Stimulated activated CD4-positive, alpha-beta T cell treated with anti-CD3 and anti-CD28 coated beads, Interleukin-15, amount 100 ng/mL, for 1 hour (primary cell): ENCODE measurements at places on chromosomes 11 and 22.

DNA sequence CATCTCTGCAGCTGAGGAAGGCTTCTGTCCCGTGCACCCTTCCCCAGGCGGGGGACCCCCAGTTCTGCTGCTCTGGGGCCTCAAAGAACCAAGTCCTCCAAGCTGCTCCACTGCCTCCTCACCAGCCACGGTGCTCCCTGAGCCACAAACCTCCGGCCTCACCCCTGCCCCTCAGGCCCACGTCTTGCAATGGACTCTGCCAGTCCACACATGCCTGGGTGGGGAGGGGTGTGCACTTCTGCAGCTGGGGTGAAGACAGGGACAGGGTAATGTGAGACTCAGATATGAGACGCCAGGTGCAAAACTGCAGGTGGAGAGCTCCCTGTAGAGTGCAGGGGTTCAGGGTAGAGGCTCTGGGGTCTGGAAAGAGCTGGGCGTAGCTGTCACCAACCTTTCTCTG lies 3.2 kb upstream of the PTDSS2 start:
- no peak for DNase-seq

DNA sequence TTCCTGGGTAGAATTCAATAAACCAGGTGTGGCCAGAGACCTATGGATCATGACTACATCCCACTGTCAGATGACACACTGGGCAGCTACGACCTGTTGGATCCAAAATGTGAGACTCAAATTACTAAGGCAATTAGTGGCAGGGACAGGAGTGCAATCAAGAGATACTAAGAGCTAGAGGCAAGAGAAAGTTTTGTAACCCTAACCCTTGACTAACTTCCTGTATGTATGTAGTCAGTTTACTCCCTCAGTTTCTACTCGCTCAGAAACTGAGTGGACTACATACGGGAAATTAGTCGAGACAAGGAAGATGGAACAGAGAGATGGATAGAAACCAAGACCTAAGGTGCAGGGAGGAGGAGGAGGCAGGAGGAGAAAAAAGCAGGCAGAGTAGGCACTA lies 2.7 kb downstream of the CYB5R2 start:
- DNase-seq = no peak

GRCh38 chr11:68904248-68904847 lies 657 bp downstream of the IGHMBP2 start:
- DNase-seq = peak; percentile 11

GRCh38 chr11:44120169-44120568 lies 24.7 kb downstream of the EXT2 start:
- no peak for DNase-seq

- no peak for DNase-seq
These were observed 91.5 kb downstream of the ABTB2 start for GRCh38 chr11:34266090-34266912.

- DNase-seq = no peak
These were observed 797 bp downstream of the LGR4 start for GRCh38 chr11:27471589-27472397.

DNA sequence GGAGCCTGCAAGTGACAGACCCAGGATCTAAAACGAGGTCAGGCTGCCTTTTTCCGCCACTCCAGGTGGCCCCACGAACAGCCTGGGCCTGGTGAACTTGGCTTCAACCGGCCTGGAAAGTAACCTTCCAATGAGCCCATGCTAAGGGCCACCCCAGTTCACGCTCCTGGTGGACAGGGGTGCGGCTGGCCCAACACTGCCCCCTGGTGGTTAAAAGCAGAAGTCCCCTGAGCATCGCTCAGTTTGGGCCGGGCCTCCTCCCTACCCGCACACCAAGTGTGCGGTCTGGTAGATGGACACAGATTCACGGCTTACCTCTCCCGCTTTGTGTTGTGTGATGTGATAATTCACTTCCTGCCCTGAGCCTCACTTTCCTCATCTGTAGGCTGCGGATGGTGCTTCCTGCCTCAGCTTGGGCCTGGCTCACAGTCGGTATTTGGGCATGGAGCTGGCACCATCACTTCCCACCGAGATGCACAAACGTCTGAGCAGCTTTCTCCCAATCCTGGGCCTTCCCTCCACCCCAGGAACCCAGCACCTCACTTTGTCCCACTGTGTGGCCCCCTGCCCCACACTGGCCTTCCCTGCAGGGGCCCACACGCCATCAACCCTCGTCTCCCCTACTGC lies 13.7 kb upstream of the SEC14L3 start:
- DNase-seq = peak; percentile 57

GRCh38 chr11:118657238-118657637 lies 22.2 kb downstream of the TREH start:
- no peak for DNase-seq

- no peak for DNase-seq
These were observed 585 bp downstream of the CPT1B start for GRCh38 chr22:50577697-50577986.

- DNase-seq = no peak
These were observed 59.9 kb downstream of the TRAF6 start for GRCh38 chr11:36450110-36450572.

DNA sequence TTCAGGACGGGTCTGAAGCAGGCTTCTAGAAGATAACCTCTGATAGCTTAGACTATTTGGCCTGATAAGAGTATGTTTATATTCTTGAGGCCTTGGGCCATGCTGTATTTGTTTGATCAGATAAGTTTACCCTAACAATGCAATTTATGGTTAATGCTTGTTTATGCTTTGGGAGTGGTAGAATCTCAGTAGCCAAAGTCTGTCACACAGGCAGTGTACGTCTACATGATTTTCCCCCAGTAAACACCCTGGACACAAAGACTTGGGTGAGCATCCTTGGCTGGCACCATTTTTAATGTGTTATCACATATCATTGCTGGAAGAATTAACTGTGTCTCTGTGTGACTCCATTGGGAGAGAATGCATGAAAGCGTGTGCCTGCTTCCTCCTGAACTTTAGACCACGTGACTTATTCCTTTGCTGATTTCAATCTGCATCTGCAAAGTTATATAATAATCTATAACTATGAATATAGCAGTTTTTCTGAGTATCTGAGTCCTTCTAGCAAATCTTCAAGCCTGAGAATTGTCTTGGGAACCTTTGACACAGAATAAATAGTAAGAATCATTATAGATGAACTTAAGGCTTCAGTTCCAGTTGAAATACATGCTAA lies 172.4 kb downstream of the CASP12 start:
- DNase-seq = no peak

GRCh38 chr11:40241524-40242051 lies 1217.9 kb downstream of the LRRC4C start:
- no peak for DNase-seq

DNA sequence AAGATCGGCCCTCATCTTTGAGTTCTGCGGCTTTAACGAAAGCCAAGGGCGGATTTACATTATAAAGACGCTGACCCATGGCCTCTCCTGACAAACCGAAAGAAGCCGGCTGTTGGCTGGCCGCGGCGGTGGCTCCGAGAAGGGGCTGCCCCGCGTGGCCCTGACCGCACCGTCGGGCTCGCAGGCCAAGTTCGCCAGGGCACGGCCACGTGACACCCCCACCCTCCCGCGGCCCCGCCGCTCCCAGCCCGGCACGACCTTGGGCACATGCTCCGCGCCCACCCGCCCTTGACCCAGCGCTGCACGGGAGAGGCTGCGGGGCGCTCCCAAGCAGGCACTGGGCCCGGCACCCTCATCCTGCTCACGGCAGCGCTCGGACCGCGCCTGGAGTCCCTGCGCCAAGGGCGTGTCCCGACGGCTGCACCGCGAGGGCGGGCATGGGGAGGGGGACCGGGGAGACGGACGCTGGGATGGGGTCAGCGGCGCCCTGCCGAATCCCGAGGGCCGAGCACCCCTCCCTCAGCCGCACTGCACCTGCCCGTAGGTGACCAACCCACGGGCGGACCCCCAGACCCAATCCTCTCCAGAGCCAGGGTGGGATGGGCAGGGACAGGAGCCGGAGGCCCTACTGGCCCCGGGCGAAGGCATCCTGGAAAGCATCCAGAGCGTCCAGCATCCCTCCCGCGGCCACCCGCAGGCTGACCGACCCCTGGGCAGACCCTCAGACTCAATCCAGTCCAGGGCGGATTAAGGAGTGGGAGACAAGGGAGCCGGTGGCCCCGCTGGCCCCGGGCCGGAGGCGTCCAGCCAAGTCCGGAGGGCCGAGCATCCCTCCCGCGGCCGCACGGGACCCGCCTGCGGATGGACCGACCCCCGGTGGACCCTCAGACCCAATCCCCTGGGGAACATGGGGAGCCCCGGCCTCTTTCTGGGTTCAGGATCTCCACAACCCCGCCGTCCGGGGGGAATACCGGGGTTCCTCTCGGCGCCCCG lies 759 bp downstream of the CPT1A start:
- no peak for DNase-seq

GRCh38 chr22:43288807-43289420 lies 54.3 kb downstream of the SCUBE1 start:
- no peak for DNase-seq

- DNase-seq = no peak
These were observed 39.1 kb downstream of the CASP12 start for GRCh38 chr11:104858882-104859775.

GRCh38 chr11:65163684-65164083 lies 6.3 kb upstream of the SPDYC start:
- DNase-seq = no peak

DNA sequence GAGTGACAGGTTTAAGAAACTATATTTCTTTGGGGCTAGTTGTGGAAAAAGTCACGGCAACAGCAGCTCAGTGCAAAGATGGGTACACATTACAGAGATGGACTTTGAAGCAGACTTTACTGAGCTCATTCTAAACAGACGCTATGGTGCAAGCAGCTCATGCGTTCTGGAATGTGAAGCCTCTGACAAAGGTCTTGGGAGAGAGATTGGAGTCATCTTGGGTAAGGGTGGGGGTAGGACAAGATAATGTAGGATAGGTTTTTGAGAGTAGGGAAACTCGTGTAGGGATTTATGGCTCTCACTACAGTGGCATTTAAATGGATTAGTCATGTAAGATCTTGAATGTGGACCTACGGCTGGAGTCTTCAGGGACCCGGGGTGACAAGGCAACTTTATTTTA lies 36.2 kb upstream of the CLMP start:
- no peak for DNase-seq

- DNase-seq = no peak
These were observed 175.5 kb downstream of the ETS1 start for GRCh38 chr11:128411812-128412211.

DNA sequence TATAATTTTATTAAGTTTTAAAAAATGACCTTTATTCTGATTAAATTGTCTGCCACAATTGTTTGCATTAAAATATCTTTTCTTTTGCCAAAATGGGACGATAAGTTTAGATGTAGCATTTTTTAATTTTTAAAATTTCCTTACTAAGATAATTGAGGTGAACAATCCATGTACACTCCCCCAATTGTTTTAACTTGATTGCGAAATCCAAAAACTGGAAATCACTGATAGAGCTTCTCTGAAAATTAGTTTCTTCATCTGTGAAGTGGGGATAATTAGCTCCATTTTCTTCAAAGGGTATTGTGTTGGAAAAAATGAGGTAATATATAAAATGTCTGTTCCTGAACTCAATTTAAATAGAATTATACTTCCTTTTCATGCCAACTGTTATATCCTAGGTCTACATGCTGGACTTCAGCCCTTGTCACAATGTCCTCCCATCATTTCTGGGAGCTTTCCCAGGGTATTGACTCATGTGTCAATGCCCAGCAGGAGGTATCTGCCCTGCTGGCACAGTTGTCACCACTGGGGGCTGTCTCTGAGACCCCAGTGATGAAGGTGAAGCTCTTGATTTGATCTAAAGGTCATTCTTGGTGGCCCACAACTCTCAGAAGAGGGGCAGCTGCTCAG lies 28.7 kb upstream of the NAV2 start:
- no peak for DNase-seq

GRCh38 chr22:32564170-32565001 lies 89.8 kb downstream of the FBXO7 start:
- DNase-seq = no peak
